ENCODE measurements at places on chromosomes 6 and 20.

GRCh38 chr6:160929831-160930230 is 61.7 kb upstream of the MAP3K4 start:
- DNase-seq, result no peak

DNA sequence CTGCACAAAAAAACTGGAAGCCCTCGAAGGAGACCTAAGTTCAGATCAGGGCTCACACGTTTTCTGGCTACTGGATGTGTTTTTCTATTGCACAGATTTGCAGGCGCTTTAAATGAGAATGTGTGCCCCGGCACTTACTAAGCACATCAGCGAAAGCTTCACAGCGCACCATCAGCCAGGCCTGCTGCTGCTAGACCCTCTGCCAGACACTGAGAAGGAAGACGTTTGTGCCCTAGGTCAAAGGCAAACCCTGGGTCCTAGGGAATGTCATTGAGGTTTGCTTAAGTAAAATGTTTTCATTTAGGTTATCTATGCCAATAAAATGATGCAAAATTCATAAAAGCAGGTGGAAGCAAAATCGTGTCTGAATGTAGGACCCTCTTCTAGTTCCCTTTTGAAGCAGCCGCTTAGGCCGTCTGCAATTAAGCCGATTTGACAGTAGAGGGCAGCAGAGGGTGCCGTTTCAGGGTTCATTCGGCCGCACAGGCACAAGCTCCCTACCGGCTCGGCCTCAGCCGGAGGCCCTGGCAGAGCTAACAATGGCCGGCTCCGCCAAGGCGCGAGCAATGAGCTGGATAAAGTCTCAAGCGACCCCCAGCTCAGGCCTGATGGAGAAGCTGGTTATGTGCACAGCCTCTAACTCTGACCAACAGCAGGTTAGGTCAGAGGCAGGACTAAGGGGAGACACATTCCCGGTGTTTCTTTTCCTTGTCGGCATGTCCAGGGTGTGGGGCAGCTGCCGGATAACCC is 107.2 kb upstream of the FOXA2 start:
- peak; percentile 39 for DNase-seq

- DNase-seq, result no peak
Observed at GRCh38 chr20:35547329-35547728, 5.5 kb downstream of the ERGIC3 start.

DNA sequence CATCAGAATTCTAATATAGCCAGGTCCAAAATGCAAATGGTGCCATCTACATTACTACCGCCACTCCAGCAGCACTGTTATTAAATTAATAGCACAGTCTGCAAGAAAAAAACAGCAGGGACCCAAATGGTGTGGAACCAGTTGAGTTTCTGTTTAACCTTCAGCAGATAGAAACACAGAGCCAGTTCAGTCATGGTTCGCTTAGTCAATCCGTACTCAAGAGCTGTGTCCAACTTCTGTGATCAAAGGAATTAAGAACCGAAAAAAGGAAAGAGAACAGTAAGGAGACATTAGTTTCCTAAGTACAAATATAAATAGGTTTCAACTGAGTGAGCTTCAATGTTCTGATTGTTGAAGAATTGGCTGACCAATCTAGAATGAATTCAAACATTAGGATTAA is 107.7 kb downstream of the TRDN start:
- no peak for DNase-seq

GRCh38 chr20:42688576-42688975 is 501.1 kb downstream of the PTPRT start:
- no peak for DNase-seq

DNA sequence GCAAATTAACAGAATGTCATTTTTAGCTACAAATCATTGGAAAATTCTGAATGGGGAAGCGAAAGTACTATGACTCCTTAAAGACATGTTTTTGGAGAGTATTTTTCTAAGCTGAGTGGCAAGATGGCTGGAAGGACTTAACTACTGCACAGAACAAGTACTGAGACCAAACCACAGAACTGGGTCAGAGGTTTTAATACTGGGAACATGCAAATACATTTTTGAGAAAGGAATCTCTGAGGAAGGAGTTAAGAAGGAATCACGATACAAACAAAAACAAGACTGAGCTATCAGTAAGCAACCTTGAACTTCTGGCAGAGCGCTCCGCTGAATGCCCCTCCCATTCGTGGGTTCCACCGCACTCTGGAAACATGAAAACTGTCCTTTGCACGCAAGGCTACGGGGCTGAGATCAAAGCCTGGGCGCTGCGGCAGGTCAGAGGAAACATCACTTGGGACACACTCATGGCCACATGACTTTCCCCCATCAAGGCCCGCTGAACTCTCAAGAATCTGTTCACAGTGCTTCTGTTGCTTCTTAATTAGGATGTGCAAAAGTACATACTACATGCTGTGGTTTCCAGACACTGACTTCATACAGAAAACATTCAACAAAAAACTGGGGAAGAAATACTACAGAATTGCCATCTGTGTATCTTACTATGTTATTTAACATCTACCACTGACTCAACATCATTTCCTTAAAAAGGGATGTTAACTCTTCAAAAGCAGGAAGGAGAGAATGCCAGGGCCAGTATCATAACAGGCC is 27.8 kb downstream of the SLC23A2 start:
- peak; percentile 47 for DNase-seq

- DNase-seq, result no peak
Observed at GRCh38 chr6:162671580-162672165, 55.9 kb downstream of the PRKN start.

DNA sequence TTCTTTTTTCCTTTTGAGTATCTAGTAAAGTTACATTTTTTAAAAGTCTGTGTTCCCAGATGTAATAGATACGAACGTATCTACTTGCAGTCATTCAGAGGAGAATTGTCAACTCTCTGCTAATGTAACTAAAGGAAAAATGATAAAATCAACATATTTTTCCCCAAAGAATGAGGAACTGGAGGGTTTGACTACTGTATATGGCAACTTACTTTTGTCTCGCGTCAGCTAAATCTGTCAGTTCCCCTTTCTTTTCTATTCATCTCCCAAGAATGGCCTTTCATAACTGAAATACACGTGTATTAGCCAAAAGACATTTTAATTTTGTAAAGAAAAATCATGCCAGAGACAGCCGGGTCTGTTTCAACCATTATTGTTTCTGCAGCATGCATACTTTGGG is 5.4 kb downstream of the EYA2 start:
- DNase-seq, result no peak

GRCh38 chr6:6882592-6882991 is 225.2 kb upstream of the RREB1 start:
- DNase-seq, result no peak

Data from GM04504 (cell line).